ENCODE measurements at places on chromosomes 4 and X.

GRCh38 chr4:54543088-54543795 lies 114.5 kb upstream of the KIT start:
- DNase-seq = no peak

DNA sequence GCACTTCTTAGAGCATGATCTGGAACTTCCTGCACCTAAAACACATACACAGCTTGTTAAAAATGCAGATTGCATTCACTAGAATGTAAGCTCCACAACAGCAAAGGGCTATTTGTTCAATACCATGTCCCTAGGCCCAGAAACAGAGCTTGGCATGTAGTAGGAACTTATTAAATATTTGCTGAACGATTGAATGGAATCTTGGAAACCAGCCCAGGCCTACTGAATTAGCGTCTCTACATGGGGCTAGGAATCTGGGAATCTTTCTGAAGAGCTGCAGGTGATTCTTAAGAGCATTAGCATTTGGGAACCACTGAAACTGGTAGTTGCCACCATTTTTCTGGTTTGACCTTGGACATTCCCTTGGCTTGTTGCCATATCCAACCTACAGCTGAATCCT lies 234.1 kb downstream of the STIM2 start:
- no peak for DNase-seq

- no peak for DNase-seq
Observed at GRCh38 chr4:168656055-168656660, 159.3 kb downstream of the PALLD start.

DNA sequence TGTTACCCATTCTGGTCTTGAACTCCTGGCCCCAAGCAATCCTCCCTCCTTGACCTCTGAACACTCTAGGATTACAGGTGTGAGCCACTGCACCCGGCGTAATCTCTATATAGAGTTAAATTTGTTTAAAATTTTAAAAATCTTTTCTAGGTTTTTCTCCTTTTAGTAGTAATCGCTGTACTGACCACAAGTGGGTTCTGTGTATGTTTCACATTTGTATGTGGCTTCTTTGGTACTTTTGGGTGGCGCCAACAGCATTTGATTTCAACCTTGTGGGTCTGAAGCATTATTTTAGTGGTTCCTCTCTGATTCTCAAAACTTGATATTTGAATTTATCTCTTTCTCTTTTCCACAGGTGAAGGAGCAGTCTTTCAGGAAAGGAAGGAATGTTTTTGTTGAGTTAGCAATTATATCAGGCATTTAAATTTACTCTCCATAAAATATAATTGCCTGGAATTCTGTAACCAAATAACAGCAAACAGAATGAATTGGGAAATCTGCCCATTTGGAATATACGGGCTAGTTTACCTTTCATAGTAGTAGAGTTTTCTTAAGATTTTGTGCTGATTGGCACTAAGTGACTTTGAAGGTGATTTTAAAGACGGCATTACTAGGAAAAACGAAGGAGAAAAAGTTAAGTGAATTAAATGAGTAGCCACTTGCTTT lies 29.5 kb downstream of the ARHGAP10 start:
- DNase-seq = no peak

GRCh38 chrX:13689741-13690211 lies 848 bp downstream of the RAB9A start:
- no peak for DNase-seq

DNA sequence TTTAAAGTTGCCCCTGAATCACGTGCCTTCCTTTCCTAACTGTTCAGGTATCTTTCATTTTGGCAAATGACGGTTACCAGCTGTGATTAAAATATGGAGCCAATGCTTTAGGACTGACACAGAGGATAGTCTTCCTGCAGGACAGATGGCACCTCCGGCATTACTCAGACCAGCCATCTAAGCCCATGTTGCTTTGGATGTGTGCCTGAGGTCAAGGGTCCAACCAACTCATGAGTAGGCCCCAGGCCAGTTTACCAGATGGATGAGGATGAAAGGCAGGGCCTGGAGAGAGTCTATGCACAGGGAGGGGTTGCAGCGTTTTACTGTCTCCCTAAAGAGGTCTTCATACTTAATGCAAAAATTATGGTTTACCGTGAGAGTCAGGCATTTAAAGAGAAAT lies 174.0 kb upstream of the GATB start:
- no peak for DNase-seq

GRCh38 chrX:141904262-141904661 lies 568 bp downstream of the MAGEC1 start:
- DNase-seq = no peak

DNA sequence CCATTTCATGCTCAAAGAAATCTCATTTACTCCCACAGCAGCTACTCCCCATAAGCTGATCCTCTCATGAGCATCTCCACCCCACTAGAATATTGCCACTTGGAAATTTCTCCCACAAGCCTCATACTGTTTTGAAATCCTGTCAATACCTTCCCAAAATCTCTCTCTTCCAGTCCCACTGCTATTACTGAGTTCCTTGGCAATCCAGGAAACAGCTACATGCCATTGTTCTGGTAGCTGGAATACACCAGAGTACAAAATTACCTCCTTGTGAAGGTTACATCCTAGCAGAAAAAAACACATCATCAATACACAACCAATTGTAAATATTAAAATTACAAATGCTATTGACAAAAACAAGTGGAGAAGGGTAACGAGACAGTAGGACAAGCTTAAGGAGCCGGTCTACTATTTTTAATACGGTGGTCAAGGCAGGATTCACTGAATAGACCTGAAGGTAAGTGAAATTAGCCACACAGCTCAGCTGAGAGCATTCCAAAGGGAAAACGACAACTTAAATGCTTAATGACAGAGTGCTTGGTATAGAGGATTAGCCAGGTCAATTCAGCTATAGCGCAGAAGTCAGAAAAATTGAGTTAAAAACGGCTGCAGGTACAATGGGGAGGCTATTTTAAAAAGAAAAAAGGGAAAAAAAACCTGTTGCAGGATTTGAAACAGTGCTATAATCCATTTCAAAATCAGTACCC lies 6.4 kb downstream of the RPL9 start:
- DNase-seq = peak; percentile 6

- DNase-seq = no peak
Observed at GRCh38 chr4:3112201-3112600, 37.7 kb downstream of the HTT start.

DNA sequence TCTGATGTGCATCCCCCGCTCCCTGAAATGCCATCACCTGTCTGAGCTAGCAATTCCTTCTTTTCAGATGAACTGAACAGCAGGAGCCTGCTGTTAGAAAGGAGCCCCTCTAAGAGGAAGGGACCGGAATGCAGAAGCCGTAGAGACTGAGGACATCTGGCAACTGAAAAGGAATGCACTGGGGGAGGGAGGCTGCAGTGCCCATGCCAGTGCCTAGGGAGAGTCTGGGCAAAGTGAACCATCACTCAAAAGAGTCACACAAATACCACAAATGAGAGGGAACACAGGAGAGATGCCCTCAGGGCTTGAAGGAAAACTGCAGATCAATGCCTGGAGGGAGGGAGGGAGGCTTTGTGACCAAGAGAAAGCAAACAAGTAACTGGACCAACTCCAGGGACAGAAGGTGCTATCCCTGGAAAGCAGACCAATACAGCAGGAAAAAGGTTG lies 93.9 kb upstream of the CBR4 start:
- DNase-seq = no peak

GRCh38 chr4:57043347-57044251 lies 64.9 kb downstream of the POLR2B start:
- no peak for DNase-seq

- no peak for DNase-seq
Observed at GRCh38 chr4:139847602-139848001, 182.0 kb downstream of the MGST2 start.

DNA sequence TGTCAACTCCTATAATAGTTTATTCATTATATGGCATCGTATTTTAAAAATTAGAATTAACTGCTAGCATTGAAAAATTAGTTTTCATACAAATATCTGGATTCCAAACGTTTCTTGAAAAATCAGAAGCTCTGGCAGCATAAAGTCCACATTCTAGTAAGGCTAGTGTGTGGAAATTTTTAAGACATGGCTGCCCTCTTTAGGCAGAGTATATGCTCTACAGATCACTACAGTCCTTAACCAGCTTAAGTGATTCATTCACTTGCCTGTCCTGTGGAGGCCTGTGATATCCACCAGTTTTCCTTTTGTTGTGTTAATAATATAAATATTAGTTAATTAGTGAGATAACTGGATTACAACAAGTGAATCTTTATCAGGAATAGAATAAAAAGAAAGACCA lies 287.2 kb downstream of the OPHN1 start:
- no peak for DNase-seq

DNA sequence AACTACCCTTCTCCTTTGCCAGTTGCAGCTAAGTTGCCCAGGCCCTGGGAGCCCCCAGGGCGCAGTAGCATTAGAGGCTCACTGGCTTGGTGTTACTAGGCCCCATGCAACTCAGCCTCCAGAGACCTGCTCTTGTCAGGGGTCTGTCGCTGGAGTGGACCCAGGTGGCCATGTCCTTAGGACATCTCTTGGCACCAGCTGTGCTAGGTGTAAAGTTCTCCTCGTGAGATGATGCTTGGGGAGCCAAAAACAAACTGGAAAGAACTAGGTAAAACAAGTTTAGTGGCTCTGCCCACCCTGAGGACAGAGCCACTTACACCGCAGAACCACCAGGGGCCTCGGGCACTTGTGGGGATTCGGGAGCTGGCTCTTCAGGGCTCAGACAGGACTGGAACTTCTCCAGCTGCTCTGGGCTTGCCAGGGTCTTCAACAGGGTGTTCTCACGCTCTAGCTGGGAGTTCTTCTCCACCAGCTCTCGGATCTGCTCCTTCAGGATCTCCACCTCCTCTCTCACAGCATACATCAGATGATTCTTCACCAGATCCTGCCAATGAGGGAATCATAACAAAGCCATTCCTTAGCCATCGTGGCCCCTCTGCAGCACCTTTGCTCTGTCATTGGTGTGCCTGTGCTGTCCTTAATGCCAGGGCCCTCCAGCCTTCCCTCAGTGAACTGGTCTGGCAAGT lies 61.2 kb downstream of the TSC22D3 start:
- no peak for DNase-seq
